ENCODE measurements at places on chromosomes 13 and 19.

- DNase-seq, result peak; percentile 81
Observed at GRCh38 chr13:99386911-99387788, 80.0 kb upstream of the GPR183 start.

DNA sequence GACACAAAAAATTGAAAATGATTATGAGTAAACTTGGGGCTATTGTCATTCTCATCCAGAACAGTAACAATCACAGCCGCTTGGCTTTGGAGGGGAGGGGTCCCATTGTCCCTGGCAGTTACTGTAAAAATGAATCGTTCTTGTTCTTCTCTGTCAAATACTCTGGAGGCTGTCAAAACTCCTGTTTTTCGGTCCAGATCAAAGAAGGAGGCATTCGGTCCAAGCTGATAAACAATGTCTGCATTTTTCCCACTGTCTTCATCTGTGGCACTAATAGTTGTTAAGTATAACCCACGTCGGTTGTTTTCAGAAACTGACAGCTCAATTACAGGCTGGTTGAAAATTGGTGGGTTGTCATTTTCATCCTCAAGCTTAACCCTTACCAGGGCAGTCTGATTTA, 3.4 kb downstream of the PCDH9 start:
- DNase-seq, result no peak

GRCh38 chr13:25153736-25154135, 18.4 kb downstream of the AMER2 start:
- DNase-seq, result no peak

DNA sequence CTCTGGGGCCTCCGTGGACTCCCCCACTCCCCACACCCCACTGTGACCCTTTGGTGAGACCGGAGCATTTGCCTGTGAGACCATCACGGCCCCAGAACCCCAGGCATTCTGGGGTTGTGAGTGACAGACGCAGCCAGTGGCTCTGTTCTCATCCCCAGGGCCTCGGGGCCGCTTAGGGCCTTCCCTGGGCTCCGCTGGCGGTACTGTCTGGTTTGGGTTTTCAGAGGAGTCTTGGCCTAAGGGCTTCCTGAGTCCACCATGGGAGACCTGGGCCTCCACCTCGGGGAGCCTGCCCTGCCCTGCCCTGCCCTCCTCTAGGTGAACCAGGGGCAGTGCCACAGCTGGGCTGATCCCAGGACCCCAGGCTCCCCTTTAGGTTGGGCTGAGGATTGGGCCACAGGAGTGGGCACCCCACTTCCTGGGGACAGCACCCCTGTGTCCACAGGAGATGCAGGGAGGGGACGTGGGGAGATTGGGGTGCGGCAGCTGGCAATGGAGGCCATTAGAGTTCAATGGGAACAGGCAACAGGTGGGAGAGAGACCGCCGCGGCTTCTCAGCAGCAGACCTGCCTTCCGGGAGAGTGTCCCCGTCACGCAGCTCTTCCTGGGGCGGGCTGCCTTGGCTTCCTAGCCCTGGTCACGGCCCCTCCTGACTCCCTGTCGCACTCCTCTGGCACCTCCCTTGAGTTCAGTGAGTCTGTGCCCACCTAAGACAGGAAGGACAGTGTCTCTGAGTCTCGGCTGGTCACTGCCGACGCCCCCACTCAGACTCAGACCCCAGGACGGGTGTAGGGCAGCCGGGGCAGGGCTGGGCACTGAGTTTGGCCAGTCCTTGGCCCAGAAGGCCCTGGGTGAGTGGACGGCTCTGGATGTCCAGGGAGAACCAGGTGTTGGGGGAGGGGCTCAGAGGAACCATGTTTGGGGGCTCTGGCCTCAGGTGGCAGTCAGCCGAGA, 164.1 kb downstream of the KDM4B start:
- DNase-seq, result no peak

GRCh38 chr13:84653915-84654534, 771.8 kb upstream of the SLITRK1 start:
- DNase-seq, result no peak

DNA sequence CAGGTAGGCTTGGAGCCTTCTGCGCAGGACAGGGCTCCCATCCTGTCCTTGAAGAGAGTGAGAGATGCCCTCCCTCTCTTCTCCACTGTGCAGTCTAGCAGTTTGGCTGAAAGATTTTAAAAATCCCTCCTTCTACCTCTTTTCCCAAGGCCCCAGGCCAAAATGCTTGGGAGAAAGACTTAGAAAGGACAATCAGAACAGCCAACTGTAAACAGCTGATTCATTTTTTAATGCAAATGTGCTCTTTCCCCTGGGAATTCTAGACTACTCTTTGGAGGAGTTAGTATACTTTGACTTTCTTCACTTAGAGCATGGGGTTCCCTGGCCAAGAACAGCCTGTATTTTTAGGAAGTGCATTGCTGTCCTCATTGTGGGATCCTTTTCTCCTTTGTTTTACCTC, 398.9 kb downstream of the GPC6 start:
- DNase-seq, result no peak

DNA sequence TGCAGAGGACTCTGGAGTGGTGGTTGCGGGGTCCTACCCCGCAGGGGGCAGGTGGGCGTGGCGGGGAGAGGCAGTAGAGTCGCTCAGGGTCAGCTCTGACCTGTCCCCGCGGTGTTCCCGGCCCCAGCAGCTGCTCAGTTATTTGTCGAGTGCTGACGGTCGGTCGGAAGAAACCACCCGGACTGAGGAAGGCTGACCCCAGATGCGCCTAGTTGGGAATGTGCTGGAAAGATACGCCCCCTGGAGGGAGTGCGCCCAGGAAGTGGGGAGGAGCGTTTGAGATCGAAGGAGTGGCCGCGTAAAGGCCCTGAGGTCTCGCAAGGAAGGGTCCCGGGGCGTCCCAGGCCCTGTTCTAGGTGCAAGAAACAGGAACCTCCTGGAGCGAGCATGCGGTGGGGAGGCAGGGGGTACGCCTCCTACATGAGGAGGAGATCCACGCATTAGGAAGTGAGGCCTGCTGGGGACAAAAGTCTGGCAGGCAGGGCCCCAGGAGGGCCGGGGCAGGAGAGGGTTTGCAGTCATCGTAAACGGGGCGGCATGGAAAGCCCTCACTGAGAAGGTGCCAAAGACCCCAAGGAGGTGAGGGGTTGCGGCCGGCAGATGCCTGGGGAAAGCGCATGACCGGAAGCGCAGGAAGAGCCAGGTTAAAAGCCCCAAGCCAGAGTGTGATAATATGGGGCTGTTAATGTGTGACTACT, 9.2 kb downstream of the CCDC8 start:
- no peak for DNase-seq

DNA sequence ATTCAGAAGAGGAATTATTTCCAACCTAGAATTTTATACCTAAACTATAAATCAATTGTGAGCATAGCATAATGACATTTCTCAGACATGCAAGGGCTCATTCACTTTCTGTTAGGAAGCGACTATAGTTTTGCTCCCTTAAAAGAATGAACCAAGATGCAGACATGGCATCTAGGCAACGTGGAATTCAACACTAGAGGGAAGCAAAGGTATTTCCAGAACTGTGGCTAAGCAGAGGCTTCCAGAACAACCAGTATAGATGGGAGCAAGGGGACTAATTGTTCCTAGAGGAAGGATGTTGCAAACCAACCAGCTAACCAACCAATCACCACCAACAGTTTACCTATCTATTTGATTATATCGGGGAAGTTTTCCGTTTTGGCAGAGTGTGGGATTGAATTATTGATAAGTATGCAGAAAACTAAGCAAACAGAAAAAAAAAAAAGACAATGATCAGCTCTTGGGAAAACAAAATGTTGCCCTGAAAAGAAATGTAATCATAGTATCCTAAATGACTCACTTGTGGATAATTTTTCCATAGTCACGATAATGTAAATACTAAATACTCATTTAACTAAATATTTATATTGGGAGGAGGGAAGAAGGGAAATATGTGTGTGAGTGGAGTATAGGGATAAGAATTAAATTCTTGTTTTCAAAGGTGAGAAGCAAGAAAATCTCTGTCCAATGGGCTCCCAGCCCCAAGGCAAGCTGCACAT, 21.1 kb downstream of the ARL11 start:
- no peak for DNase-seq

DNA sequence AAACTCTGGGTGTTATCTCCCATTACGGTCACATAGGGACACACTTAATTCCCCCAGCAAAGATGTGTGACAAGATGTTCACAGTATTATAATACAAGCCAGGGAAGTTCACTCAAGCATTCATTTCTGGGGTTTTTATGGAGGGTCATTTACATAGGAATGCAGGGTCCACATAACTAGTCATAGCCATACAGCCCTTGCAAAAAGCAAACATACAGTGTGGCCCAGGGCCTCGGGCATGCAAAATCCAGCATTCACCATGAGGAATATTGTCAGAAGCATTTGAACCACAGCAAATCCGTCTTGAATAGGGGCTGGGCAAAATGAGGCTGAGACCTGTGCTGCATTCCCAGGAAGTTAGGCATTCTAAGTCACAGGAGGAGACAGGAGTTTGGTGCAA, 13.0 kb upstream of the ZNF460 start:
- no peak for DNase-seq

GRCh38 chr19:39328046-39328705, 7.5 kb upstream of the LRFN1 start:
- peak; percentile 83 for DNase-seq

- DNase-seq, result peak; percentile 93
Observed at GRCh38 chr19:35135389-35135909, 590 bp upstream of the LGI4 start.

- DNase-seq, result no peak
Observed at GRCh38 chr19:47168065-47168464, 37.4 kb downstream of the SAE1 start.

DNA sequence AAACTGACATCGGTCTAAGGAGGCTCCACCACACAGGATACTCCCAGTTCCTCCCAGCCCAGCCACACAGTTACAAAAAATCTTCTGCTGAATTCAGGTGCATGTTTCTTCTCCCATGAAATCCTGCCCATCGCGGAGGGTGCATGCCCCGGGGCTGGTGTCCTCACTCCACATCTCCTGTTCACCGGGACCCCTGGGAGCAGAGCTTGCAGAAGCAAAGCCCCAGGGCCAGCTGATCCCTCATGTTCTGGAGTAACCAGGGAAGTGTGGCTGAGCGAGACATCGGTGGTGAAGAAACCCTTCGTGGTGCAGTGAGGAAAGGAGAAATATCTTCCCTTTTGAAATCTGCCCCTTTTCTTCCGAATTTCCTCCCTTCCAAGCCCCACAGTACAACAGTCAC, 904 bp upstream of the SIGLEC9 start:
- DNase-seq, result no peak

DNA sequence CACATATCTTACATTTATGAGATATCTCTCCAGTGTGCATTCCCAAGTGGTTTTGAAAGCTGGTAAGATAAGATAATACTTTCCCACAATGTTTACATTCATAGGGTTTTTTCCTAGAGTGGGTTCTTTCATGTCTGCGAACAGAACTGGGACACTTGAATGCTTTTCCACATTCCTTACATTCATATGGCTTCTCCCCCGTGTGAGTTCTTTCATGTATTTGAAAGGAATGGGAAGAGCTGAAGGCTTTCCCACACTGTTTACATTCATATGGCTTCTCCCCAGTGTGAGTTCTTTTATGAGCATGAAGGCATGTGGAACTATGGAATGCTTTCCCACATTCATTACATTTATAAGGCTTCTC, 19.7 kb downstream of the ZNF433 start:
- no peak for DNase-seq

GRCh38 chr19:50721441-50722137, 1.6 kb upstream of the CLEC11A start:
- no peak for DNase-seq

DNA sequence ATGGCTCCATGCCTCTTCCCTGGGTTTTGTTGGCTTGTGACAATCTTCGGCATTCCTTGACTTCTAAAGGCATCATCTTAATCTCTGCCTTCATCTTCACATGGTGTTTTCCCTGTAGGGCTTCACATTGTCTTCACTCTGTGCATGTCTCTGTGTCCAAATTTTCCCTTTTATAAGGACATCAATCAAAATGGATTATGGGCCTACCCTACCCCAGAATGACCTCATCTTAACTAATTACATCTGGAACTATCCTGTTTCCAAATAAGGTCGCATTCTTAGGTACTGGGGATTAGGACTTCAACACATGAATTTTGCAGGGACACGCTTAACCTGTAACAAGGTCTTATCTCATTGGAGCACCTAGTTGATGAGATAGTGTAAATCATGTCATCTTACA, 290.3 kb upstream of the KLF12 start:
- no peak for DNase-seq

DNA sequence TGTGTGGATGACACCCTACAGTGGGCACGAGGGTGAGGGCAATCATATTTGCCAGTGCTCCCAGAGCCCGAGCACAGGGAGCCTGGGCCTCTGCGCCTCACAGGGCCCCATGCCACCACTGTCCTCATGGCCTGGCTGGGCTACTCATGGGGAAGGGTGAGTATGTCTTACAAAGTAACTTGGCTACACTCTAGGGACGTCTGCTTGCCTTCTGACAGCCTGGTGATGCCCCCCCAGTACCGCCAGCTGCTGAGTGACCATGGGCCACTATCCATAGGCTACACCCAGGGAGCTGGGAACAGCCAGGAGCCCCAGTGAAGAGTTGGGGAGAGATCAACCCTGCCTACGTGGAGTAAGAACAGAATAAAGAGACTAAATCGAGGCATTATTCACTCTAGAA, 78.8 kb downstream of the SERP2 start:
- DNase-seq, result no peak

GRCh38 chr13:41851351-41851750, 109.6 kb downstream of the VWA8 start:
- DNase-seq, result no peak

DNA sequence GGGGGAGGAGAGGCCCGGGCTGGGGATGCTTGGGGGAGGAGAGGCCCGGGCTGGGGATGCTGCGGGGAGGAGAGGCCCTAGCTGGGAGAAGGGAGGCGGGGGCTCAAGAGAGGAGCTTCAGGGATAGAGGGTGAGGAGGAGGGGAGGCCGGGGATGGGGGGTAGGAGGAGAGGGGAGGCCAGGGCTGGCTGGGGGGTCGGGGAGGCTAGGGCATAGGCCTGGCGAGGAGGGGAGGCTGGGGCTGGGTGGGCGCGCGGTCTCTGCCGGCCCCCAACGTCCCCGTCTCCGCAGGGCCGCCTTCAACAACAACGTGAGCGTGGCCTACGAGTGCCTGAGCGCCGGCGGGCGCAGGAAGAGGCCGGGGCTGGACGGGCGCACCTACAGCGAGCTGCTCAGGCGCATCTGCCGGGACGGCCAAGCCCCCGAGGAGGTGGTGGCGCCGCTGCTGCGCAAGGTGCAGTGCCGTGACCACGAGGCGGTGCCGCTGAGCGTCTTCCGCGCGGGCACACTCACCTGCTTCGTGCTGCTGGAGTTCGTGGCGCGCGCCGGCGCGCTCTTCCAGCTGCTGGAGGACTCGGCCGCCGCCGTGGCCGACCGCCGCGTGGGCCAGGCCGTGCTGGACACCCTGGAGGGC, 11.4 kb downstream of the TPGS1 start:
- DNase-seq, result no peak

DNA sequence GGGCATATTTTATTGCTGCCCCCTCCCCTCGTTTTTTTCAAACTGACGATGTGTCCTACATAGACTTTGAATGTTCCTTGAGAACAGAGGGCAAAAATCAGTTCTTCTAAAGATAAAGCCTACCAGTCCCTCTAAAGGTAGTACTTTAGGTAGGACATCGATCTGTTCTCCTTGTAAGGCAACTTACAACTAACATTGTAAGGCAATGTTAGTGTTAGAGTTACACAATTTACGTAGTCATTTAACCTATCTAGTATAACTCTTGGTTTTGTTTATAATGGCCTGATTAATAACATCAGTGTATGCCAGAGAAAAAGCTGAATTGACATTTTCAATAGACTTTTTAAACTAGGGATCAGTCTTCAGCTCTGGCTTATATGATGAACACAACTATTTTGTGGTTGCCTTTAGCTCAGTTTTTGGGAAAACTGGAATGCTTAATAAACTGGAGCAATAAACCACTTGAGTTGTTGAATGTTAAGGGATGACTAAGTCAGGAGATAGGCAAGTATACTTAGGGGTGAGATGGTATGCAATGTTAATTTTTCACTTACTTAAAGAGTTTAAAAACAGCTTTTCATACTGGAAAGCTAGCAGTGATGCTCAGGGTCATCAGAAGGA, 2.2 kb downstream of the NDFIP2 start:
- no peak for DNase-seq

Data from GM20000 (cell line).